ENCODE measurements at places on chromosomes 5 and 9. TPM values are rescaled to one million over a fixed set of nuclear protein-coding genes. Genes with fewer than 3 reads are reported as not detected.

GRCh38 chr9:108003526-108003925, 514.0 kb upstream of the KLF4 start:
- H3K36me3 ChIP-seq, result no peaks in the 10 kb centered on the region
- no peaks in the 10 kb centered on the region for H3K27me3 ChIP-seq
- DNase-seq, result no peak
- H3K4me3 ChIP-seq, result no peak overlapping the region
- no peak overlapping the region for H3K27ac ChIP-seq

GRCh38 chr9:36345103-36345846, 54.8 kb downstream of the RNF38 start:
- H3K4me3 ChIP-seq, result no peak overlapping the region
- peaks cover 7% of the 10 kb centered on the region for H3K4me1 ChIP-seq
- DNase-seq, result no peak

- H3K4me1 ChIP-seq, result no peaks in the 10 kb centered on the region
- H3K36me3 ChIP-seq, result no peaks in the 10 kb centered on the region
These were observed 71.2 kb upstream of the SLC28A3 start for GRCh38 chr9:84411683-84412267.

- H3K27ac ChIP-seq, result no peak overlapping the region
- no peaks in the 10 kb centered on the region for H3K27me3 ChIP-seq
- H3K36me3 ChIP-seq, result no peaks in the 10 kb centered on the region
- H3K4me3 ChIP-seq, result no peak overlapping the region
- DNase-seq, result peak; percentile 18
These were observed 39.1 kb downstream of the COL23A1 start for GRCh38 chr5:178551059-178551458.

PROB1 gene
- total RNA-seq, result 0.69 TPM

All from HepG2 (cell line).